NCI-H1048 (cell line): ENCODE measurements at places on chromosomes 4 and X.

GRCh38 chr4:27913738-27914137, 1053.1 kb downstream of the STIM2 start:
- DNase-seq: no peak

GRCh38 chrX:3178329-3178728, 137.1 kb downstream of the ARSF start:
- DNase-seq: no peak

DNA sequence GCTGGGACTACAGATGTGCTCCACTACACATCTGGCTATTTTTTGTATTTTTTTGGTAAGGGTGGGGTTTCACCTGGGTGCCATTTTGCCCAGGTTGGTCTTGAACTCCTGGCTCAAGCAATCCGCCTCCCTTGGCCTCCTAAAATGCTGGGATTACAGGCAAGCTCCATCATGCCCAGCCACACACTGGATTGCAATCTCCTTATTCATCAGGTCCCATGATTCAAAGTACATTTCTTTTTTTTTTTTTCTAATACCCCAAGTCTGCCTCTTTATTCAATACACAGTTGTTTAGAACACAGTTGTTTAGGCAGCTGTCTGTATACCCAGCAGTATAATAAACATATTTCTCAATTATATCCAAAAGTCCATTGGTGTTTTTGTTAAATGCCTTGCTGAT, 130.3 kb upstream of the ARSJ start:
- no peak for DNase-seq

DNA sequence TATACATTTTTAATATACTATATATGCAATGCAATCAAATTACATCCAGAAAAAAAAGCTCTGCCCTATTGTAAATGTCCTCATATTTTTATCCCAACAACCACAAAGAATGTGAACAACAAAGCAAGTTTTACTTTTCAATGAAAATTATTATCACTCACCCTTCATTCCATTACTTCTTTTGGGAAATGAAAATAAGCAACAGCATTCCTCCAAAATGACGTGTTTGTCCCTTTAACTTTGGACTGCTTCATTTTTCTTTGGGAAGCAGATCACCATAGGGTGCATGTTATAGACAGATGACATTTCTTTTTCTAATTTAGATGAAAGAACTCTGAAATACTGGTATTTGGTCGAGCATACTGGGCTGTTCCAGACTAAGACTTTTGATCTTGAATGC, 667.1 kb upstream of the BOD1L1 start:
- no peak for DNase-seq

DNA sequence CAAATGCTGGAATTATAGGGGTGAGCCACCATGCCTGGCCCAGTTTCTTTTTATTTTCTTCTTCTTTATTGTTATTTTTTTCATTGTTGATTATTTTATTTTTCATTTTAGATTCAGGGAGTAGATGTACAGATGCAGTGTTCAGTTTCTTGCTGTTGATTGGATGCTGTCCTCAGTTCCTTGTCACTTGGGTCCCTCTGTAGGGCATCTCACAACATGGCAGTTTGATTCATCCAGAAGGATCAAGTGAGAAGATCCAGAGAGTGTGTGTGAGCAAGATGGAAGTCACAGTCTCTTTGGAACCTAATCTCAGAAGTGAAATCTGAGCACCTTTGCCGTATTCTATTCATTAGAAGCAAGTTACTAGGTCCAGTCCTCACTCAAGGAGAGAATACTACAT, 20.9 kb downstream of the HMGB3 start:
- no peak for DNase-seq

GRCh38 chr4:189445613-189446012, 495.1 kb upstream of the FRG1 start:
- no peak for DNase-seq

DNA sequence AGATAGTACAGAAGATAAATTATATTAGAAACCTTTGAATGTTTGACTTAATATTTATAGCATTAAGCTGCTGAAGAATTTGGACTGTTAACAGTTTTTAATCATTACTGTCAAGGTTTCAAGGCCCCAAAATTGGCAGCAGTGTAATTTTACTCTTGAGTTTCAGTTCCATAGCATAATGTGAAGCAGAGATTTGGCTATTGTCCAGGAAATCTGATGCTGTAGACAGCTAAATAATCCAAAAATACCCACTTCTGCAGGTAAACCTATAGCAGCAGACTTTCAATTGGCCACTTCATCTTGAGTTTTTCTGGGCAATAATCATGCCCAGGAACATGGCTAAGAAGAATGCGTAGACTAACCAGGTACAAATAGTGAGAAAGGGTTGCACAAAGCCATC, 85.0 kb downstream of the RCHY1 start:
- DNase-seq: no peak

DNA sequence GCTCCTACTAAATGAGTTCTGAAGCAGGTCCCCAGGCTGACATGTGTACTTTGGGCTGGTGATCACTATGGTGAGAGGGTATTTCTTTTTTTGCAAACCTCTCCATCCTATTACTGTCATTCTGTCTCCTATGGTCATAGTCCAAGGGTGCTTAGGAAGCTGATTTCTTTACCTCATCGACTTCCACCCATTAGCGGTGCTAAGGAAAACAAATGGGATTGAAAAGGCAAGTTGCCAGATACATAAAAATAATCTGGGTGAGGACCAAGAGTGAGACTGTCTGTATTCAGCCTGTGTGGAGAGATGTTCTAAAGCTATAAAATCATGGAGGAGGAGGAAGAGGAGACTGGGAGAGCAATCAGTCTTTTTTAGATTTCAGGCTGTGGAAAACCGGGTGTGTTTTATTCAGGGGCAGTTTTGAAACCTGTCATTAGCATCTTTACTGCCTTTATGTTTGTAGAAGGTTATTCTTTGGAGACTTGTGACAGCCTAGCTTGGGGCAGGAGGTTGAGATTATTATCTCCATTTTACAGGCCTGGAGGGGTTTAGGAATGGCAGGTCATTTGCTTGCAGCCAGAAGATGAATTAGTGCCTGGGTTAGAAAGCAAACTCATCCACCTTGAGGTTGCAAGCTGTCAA, 1.9 kb downstream of the TMEM164 start:
- no peak for DNase-seq

- DNase-seq: no peak
Measured at GRCh38 chrX:103464072-103464773, 55.1 kb downstream of the RAB40A start.

GRCh38 chr4:53313510-53313909, 52.4 kb downstream of the SCFD2 start:
- DNase-seq: no peak

- DNase-seq: no peak
Measured at GRCh38 chr4:188428935-188429334, 289.7 kb downstream of the TRIML1 start.

GRCh38 chr4:8544282-8544681, 35.9 kb upstream of the GPR78 start:
- no peak for DNase-seq

DNA sequence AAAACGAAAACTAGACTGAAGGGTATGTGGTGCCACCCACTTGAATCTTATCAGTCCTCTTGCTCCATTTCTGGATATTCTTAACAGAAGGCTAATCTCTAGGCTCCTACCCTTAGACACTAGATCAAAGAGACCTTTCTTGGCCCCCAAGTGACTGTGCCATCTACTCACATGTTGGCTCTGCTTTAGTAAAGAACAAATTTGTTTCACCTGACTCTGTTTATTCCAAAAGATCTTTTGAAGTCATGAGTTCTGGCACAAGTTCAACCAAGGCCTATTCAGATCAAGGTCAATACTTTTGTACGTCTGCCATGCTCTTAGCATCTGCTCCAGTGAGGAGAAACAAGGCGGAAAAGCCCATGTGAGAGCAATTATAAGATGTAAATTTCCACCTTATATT, 37.3 kb downstream of the MAGEB17 start:
- no peak for DNase-seq

DNA sequence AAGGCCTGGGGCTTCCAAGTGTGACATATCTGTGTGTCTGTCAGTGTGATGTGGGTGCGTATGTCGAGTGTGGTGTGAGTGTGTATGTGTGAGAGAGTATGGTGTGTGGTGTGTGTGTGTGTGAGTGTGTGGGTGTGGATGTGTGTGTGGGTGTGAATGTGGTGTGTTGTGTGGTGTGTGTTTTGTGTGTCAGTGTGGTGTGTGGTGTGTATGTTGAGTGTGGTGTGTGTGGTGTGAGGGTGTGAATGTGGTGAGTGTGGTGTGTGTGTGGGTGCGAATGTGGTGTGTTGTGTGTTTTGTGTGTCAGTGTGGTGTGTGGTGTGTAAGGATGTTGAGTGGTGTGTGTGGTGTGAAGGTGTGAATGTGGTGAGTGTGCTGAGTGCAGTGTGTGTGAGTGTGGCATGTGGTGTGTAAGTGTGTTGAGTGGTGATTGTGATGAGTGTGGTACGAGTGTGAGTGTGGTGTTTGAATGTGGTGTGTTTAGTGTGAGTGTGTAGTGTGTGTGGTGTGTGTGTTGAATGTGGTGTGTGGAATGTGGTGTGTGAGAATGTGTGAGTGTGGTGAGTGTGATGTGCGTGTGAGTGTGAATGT, 61.6 kb upstream of the SORCS2 start:
- DNase-seq: no peak

- DNase-seq: no peak
Measured at GRCh38 chr4:42904986-42905385, 12.5 kb downstream of the GRXCR1 start.

DNA sequence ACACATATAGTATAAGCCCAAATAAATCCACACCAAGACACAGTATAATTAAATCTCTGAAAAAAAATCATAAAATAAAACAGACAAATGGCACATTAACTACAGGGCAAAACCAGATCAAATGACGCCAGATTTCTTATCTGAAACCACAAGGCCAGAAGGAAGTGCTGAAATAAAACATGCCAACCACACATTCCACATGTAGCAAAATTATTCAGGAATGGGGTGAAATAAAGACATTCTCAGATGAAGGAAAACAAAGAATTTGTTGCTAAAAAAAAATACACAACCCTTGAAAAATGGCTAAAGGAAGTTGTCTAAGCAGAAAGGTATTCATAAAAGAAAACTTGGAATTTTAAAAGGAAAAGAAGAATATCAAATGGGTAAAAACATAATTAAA, 4.5 kb upstream of the DCAF12L1 start:
- DNase-seq: no peak

GRCh38 chr4:173991316-173991715, 292.2 kb downstream of the FBXO8 start:
- DNase-seq: no peak

DNA sequence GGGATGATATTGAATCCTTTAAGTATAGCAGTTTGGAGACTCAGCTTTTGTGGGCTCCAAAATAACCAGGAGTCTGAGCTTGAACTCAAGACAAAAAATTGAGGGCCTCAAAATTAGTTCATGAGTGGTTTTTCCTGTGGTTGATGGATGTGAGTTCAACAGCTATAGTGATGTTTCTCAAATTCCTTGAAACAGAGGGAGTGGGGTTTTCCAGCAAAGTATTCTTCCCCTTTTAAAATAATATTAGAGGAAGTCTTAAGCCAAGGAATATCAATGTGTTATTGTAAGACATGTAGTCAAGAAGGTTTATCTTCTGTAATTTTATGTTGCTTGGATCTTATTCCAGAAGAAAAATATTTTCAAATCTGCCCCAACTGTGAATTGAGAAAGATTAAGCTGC, 10.6 kb downstream of the OTC start:
- no peak for DNase-seq

DNA sequence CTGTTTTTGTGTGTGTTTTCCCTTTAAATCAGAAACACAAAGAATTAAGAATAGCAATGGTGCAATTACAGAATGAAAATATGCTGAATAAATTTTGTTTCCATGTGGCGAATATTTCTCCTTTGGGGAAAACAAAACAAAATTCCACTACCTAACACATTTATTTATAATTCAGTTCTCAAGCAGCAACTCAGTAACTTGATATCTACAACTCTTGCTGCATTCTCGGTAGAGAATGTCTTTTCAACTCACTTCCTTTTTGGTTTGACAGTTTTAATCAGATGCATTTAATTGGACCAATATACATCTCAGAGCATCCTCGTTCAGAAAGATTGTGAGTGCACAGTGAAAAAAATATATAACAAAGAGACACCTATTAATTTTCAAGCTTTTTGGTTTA, 30.8 kb downstream of the ZNF827 start:
- no peak for DNase-seq

DNA sequence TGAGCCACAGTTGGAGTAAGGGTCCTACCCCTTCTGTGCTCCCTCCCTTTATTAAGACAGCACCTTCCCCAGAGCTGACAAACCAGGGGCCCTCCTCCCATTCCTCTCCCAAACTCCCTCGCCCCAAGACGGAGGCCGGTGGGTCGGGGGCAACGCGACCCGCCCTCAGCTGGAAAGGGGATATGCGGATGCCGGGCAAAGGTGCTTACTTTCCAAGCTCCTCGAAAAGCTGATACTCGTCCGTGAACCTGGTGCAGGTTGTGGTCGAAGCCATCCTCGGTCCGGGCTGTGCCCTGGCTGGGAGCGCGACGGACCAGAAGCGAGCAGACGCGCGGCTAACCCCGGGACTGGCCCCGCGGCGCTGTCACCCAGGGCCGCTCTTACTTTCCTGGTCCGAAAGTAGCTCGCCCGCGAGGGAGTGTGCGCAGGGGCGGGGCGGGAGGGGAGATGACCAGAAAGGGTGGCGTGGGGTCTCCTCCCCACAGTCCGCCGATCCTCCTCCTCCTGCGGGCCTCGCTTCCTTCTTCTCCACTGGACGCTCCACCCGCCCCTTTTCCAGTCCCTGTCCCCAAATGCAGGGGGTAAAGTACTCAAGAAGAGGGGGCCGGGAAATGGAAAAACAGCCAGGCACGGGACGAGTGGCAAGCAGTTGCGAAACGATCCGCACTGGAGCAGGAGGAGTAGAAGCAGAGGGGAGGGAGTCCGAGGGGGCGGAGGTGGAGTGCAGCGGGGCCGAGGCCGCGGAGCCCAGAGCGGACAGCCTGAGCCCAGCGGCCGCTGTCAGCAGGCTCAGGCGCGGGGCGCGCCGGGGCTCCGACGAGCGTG, 531 bp downstream of the CAMK2D start:
- DNase-seq: no peak

DNA sequence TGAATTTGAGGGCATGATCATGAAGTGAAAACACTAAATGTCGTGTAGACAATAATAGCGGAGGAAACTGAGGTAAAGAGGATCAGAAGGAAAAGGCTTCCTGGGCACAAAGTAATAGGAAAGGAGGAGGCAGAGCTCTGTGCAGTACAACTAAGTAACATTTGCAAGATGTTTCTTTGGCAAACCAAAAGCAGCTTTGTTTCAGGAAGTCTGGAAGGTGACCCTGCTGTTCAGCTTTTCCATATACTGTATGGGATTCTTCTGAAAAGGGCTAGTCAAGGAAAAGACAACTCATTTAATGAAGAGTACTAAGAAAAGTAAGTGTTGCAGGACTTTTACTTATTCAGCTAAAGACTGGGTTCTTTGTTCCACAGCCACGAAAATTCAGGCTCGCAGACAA, 463.1 kb downstream of the PCDH7 start:
- DNase-seq: no peak
